ENCODE measurements at places on chromosomes 3 and 15. TPM values are rescaled to one million over a fixed set of nuclear protein-coding genes. Genes with fewer than 3 reads are reported as not detected.

Gene ZBTB38
- 74.1 TPM for total RNA-seq

Gene ABTB1
- 6.2 TPM for total RNA-seq

Gene SERINC4
- 0.23 TPM for total RNA-seq

Gene C3orf85
- 0.81 TPM for total RNA-seq

Gene GOLGA8O
- not detected for total RNA-seq

Gene GOLGA8R
- not detected for total RNA-seq

Gene ITPKA
- total RNA-seq, result 18.1 TPM

Gene NAALADL2
- total RNA-seq, result 4.0 TPM

Gene SLC25A20
- total RNA-seq, result 17.0 TPM

Gene UNC13C
- total RNA-seq, result 3.2 TPM

Gene GOLGA8Q
- not detected for total RNA-seq

Gene ACAN
- total RNA-seq, result not detected

Gene BCL6
- 35.8 TPM for total RNA-seq

Gene IQGAP1
- total RNA-seq, result 150 TPM

GRCh38 chr15:68699881-68700454 lies 120.7 kb downstream of the ANP32A start:
- no peak for DNase-seq

DNA sequence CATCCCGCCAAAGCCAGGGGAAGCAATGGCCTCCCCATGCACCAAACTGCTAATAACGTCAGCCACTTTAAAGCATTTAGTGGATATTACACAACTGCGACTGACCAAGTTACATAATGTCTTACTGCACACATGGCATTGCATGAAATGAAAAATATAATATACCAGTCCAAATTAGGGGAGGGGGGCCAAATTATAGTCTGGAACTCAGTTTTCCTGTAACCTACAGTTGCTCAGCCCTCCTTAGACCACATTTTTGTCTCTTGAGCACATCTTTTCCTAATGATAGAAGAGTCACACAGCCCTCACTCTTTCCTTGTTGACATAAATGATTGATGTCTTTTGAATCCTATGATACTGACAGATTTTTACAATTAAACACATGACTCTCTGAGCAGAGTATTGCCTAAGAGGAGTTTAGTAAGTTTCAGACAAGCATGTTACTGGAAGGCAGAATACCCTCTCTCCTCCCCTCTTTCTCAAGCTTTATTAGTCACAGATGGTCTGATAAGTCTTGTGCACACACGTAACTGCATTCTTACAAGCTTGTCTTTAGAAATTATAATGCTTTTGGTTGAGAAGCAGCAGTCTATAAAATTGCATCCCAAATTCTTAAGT lies 1.1 kb upstream of the PLD1 start:
- peak; percentile 51 for DNase-seq

DNA sequence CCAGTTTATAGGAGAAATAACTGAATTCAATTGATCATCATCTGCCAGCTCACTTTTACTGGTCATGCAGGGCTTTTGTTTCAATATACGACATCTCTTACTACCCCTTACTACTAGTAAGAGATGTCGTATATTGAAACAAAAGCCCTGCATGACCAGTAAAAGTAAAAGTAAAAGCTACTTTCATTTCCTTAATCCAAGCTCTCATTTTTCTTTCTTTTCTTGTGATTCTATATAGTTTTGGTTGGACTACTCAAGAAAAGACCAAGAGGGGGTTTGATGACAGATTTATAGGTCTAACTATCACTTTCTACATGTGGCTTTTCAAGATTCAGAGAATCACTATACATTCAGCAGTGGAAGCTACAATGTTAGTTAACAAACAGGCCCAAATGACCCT lies 1237.3 kb downstream of the ROBO2 start:
- no peak for DNase-seq

DNA sequence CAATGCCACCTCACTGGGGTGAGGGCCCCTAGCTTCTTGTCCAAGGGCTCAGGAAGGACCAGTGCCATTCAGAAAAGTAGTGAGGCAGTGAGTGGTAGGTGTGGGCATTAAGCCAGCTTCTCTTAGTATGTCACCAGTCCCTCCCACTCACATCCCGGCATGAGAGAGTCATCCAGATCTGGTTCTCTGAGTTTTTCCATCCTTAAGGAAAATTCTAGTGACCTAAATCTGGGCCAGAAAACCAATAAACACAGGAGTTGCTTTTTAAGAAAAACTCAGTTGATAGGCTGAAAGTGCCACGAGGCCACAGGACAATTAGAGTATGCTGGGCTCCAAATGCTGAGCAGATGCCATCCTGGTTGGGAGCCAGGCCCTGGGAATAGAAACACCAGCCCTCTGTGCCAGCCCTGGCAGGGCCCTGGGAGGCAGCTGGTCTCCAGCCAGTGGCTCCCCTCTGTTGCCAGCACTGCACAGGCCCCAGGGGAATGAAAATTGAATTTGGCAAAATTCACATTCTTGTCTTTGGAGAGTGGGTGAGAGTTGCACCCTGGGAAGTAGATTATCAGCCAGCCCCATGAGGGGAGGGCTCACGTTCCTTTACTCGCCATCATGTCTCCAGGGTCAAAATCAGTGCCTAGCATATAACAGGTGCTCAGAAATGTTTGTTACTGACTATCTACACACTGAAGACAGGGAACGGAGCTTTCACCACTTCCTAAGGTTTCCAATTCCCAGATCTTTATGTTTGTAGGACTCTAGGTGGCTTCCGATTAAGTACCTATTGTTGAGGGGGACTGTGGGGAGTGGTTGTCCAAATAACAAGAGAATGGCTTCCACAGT lies 52.8 kb downstream of the FAM43A start:
- DNase-seq, result no peak

DNA sequence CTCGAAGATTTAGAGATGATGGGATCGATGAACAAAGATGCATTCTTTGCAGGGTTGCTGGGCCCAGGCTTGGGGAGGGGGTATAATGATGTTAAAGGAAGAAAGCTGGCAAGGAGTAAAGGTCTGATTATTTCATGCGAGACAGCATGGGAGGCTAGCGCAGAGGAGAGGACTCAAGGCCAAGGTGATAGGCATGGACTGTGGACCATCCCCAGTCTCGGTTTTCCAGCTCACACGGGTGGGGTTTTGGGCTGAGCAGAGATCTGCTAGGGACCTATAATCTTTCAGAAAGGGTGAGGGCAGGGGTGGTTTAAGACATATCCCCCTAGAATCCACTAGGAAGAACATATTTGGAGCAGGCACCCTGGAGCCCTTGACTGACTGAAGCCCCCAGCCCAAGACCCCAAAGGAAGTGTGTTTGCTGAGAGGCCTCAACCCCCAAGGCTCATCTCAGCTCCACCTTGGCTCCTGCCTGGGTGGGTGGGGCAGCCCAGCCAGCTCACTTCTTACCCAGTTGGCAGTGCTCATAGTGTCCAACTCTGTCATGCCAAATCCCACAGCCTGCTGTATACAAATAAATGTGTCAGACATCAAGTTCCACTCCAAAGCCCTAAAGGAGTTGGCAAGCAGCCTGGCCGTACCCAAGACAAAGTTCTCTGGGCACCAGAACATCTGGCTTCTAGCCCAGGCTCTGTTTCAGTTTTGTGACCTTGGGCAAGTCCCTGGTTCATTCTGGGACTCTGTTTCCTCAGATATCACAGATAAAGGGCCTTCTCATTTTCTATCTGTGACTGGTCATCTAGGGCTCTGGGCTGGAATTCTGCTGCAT lies 17.9 kb downstream of the ACSBG1 start:
- DNase-seq, result no peak

- no peak for DNase-seq
These were observed 248.1 kb downstream of the LRRN1 start for GRCh38 chr3:4047366-4047765.

GRCh38 chr3:11845651-11846050 lies 1.0 kb downstream of the TAMM41 start:
- DNase-seq, result no peak

GRCh38 chr15:63063164-63063756 lies 20.7 kb downstream of the TPM1 start:
- no peak for DNase-seq

GRCh38 chr3:152469248-152470025 lies 200.7 kb downstream of the MBNL1 start:
- no peak for DNase-seq

GRCh38 chr3:32459450-32459849 lies 43.2 kb downstream of the CMTM6 start:
- no peak for DNase-seq

- no peak for DNase-seq
These were observed 494.2 kb upstream of the PROK2 start for GRCh38 chr3:72279068-72279604.

DNA sequence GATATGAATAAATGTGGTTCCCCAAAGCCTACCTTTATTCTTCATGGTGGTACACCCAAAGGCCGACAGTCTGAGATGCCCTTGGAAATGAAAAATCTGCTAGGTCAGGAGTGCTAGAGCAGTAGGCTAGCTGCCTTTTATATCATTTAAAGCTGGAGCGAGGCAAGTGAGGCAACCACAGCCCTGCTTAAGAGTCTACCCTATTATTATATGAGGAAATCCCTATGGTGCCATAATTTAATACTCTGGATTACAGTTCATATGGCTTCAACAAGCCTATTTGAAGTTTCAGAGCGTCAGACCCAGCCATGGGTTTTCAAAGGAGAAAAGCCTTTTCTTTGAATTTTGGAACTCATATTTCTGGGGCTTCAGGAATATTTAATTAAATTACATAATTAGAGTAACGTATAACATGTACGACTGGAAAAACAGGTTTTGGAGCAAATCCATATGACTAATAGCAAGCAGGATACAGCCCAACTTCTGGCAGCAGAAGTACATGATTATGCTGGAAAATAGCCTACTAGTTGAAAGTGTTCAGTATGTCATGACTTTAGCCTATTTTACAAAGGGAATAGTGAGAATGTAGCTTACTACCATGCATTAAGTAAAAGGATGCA lies 18.0 kb upstream of the SLTM start:
- DNase-seq, result no peak

- DNase-seq, result no peak
These were observed 106.8 kb upstream of the IL12A start for GRCh38 chr3:159881828-159882309.

DNA sequence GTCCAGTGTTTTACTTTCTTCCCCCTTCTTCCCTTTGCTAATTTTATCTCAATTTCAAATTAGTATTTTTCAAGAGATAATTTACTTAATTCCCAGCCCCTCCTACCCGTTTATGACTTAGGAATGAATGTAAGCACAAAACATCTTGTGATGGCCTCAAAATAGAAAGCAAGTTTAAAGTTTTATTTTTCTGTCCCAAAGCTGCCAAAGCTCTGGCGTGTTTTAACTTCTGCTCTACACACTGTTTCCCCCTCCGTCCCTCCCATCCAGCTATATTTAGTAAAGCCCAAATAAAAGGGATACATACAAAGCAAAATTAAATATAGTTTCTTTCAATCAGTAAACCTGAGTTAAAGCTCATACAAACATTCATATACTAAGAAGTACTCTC lies 59.9 kb downstream of the IGF2BP2 start:
- DNase-seq, result no peak

DNA sequence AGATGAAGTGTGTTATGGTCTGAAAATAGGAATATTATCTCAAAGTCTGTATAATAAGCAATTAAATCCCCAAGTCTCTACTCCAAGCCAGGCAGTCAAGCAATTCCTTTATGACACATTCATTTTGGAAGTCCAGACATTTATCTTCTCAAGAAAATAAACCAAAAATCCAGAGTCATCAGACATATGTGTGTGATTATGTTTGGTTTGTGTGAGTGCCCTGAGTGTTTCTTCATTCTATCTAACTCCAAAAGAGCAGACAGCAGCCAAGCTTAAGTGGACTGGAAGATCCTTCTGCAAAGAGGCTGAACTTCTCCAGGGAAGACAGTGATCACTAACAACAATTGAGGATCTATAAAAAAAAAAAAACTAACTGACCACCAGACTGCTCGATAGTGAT lies 239.8 kb downstream of the STAG1 start:
- DNase-seq, result no peak

DNA sequence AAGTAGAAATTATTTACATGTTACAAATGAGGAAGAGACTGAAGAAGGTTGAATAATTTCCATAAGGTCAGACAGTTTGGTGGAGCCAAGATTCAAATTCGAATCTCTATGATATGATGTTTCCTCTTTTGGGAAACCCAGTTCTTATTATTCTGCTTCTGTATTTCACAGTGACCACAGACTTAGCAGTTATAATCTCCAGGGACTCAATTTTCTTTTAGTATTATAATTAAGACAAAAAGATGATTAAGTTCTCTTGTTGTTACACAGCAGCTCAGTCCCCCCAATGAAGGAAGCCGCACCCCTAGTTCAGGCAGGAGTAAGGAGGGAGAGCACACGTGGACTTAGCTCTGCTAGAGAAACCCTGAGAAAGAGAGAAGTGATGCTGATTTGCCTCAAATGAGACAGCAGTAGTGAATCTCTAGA lies 130.6 kb downstream of the CCNL1 start:
- DNase-seq, result no peak

DNA sequence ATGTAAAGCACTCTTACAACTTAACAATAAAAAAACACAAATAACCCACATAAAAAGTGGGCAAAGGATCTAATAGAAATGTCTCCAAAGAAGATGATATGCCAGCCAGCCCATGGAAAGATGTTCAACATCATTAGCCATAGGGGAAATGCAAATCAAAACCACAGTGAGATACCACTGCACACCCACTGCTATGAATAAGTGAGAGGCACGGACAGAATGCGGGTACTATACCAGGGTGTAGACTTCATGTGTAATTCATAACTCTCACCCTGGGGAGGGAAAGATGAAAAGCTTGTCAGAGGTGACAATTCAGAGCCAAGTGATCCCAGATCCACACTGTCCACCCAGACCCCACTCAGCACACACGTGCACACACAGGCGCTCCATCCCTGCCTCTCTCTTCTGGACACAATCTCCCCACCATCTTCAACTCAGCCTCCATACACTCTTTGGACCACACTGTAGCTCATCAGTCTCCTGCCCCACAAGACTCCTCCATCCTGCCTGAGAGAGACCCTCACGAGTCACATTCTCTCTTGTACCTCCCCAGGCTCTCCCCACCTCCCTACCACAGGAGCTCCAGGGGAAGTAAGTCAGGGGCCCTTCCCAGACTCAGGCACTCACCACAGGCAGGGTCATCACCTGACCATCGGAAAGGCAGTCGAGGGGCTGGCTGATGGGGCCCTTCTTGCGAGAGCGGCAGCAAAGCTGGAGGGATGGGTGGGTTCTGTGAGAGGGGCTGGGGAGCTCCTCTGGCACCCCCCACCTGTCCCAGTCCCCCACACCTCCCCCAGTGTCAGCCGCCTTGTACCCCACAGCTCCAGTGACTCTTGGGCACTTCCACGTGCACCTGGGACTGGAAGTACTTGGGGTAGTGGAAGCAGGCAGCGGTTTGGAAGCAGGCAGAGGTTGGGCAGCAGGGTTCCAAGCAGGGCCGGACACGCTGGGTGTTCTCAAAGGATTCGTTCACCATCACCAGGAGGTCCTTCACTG lies 21.3 kb downstream of the PLA2G4E start:
- no peak for DNase-seq

DNA sequence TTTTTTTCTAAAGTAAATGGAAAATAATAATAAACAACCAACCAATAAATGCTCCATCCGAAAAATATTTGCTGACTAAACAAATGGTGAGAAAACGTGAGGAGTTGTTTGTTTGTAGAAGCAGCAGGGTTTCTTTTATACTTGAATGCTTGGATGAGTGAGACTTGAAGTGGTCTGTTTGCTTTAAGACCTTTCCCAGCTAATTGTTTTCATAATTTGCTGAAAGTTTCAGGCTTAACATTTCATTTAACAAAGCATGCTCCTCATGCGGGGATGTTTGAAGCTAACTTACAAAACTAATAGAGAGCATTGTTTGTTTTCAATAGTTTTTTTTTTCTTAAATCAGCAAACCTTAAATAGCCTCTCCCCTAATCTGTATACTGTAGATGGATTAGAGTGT lies 484.6 kb downstream of the ROBO2 start:
- DNase-seq, result no peak
